Stimulated activated CD8-positive, alpha-beta memory T cell treated with anti-CD3 and anti-CD28 coated beads, Interleukin-15, amount 100 ng/mL, for 24 hours (primary cell): ENCODE measurements at places on chromosomes 2 and 18.

DNA sequence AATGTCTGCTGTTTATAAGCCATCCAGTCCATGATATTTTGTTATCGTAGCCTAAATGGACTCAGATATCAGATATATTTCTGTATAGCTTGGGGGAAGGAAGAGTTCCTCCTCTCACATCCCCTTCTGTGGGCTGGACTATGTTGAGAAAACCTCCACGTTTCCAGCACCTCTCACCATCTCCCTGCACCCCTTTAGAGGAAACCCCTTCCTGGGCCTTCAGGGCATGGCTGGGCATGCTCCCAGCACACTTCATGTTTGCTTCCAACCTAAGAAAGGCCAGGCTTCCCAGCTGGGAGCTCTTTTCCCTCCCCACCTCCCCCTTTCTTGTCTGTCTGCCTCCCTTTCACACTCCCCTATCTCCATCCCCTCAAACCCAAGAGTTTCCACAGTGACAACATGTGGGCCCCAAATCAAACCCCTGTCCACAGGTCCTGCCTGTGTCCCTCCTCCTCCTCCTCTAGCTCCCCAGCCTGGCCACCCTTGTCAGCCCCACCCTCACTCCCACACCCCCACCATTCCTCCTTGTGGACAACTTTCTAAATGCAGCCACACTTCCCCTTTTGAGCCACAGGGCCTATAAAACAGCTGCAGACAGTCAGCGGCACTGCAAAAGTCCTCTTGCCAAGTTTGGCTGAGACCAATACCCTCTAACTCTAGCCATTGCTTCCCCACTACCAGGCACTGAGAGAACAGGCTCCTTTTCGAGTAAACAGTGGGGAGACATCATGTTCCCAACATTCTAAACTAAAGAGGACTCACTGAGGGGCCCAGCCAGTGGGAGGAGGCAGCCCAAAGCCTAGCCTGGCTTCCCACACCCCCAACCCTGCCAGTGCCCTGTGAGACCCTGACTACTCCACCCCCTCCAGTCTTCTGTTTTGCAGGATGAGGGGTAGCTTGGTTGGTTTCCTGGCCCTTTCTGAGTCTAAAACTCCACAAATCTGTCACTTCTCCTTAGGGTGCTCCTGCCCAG, 120.5 kb downstream of the ZFP36L2 start:
- DNase-seq: no peak

- DNase-seq: no peak
Measured at GRCh38 chr2:193349642-193350041, 1154.9 kb upstream of the TMEFF2 start.

- DNase-seq: peak; percentile 70
Measured at GRCh38 chr2:171999604-172000469, at the start of gene METAP1D. TSS of gene METAP1D (plus strand) at chr2:171999953. CDS start at chr2:171999970, 17 bp downstream.

DNA sequence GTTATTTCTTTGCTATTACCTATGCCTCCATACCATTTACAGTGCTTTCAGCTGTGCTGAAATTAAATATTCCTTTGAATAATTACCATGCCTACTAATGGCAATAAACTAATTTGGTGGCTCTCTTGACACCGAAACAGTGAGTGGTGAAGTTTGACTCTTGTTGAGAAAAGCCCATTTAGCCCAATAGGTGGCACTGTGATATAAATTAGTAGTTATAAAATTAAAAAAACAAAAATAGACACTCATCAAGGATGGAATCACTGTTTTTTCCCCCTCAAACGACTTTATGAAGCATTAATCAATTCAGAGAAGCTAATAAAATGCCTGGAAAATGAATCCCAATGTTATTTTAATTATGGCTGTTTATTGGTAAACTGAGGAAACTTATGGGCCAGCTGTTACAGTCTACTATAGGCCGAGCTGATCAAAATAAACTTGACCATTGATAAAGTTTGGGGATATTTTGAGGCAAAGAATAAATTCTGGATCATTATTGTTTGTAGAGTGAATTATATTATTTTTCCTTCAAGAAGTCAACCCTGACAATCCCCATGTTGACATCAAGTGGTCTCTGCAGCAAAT, 339.6 kb downstream of the TRIB2 start:
- no peak for DNase-seq

DNA sequence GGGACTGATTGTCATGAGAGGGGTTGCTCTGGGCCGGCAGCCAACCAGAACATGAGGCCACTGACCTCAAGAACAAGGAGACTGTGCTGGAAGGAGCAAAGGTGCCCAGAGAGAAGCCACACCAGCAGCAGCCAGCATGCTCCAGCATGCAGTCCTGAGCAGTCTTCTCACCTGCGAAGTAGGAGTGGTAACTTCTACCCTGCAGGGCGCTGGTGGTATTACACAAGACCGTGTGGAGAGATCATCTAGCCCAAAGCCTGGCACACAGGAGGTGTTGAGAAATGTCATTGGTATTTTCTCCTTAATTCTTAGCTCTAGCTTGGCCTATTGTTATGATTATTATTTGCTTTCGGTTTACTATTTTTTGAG, 132.7 kb downstream of the TSN start:
- DNase-seq: no peak

DNA sequence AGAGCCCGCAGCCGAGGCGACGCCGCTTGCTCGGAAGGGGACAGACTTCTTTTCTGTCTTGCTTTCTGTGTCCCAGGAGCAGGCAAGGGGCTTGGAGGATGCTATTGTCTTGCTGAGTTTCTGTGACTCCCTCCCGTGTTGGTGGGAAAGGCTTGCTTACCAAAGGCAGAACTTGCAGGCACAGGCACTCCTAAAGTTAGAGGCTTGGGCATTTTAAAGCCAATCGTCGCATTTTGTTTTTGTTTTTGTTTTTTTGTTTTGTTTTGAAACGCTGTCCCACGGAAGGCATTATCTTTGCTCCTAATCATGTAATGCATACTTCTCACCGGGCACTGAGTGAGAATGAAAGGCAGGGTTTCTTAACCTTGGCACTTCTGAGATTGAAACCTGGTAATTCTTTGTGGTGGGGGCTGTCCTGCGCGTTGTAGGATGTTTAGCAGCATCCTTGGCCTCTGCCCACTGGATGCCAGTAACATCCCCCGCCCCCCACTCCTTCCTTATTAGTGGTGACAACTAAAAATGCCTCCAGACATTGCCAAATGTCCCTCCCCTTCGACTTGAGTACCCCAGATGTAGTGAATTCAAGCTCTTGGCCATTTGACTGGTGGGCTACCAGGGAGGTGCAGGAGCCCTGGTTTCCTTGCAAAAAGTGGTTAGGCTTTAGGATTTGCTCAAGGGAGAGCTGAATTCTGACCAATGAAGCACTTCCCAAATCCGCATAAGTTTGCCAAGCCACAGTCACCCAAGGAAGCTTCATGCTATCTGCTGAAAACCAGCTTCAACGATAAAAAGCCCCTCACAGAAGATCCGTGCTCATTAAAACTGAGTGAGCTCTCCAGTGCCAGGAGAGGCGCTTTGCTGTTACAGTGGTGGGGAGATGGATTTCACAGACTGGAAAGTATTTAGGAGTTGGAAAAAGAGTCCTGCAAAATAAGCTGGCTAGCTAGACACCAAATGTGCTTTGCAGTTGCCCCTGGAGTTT, 1.2 kb downstream of the ANTXR1 start:
- no peak for DNase-seq

- no peak for DNase-seq
Measured at GRCh38 chr2:112923967-112924338, 13.0 kb downstream of the IL37 start.

DNA sequence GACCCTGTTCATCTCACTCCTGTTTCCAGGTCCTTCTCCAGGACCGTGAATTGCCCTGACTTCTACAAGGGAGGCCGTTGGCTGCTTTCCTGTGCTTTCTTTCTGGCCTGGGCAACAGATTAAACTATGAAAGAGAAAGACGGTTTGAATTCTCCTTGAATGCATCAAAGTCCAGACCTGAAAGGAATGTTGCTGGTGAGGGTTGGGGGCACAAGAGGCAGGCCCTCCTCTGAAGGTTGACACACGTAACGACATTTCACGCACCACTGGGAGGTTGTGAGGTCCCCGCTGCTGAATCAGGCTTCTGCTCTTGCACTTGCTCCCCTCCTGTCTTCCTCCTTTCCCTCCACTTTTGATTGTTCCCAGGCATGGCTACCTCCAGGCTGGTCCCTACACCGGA, 141.9 kb downstream of the CYRIA start:
- DNase-seq: no peak
